ENCODE measurements at places on chromosomes 6 and 20. TPM values are rescaled to one million over a fixed set of nuclear protein-coding genes. Genes with fewer than 3 reads are reported as not detected.

CLVS2 gene
- not detected for total RNA-seq

KCNQ5 gene
- 5.1 TPM for total RNA-seq

ISM1 gene
- 2.3 TPM for total RNA-seq

SLC22A3 gene
- not detected for total RNA-seq

BCAS1 gene
- total RNA-seq: not detected

OR2J3 gene
- not detected for total RNA-seq

C6orf58 gene
- total RNA-seq: not detected

NQO2 gene
- total RNA-seq: 17.5 TPM

RIMS4 gene
- total RNA-seq: not detected

DNA sequence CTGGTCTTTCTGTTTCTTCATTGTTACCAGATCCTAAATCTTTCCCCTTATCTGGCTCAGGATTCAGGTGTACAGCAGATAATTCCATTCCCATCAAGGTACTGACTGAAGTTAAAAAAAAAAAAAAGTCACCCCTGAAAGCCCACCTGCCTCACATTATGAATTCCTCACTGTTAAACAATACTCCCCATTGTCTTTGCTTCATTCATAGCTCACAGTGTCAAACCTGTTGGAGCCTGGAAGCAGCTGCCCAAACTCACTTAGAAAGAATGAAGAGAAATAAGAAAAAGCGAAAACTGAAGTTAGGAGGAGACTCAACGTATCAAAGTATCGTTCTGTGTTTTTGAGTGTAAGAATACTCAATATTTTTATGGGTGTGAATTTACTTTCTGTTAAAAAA lies 1.8 kb upstream of the DCBLD1 start:
- peaks cover 18% of the 10 kb centered on the region for H3K4me1 ChIP-seq
- H3K4me3 ChIP-seq: no peak overlapping the region
- H3K27ac ChIP-seq: no peak overlapping the region
- no peaks in the 10 kb centered on the region for H3K36me3 ChIP-seq

GRCh38 chr6:109381747-109382575 lies at the start of gene CD164:
TSS of gene CD164 (minus strand) at chr6:109382467. CDS start at chr6:109382378, 89 bp downstream.
- H3K4me3 ChIP-seq: peak within 1 kb of the TSS; percentile 98
- no peaks in the 10 kb centered on the region for H3K27me3 ChIP-seq
- peaks cover 33% of the 10 kb centered on the region for H3K4me1 ChIP-seq
- peaks cover 33% of the 10 kb centered on the region for H3K36me3 ChIP-seq
- DNase-seq: peak; percentile 96

DNA sequence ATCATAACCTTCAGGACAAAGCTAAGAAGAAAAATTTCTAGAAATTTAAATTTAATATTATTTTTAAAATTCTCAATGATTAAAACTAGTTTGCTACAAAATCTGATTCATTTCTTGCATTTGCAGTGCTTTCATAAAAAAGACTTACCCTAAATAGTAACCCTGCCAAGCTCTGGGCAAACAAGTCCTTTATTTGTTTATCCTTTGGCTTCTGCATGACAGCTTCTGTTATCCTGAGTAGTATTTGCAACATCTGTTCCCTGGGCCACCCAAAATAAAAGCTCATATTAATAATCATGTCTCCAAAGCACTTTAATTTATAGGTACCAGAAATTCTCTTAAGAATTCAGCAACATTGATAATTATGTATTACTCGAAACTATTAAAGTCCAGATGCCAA lies 101.3 kb downstream of the RALGAPA2 start:
- DNase-seq: no peak
- no peak overlapping the region for H3K4me3 ChIP-seq
- no peaks in the 10 kb centered on the region for H3K27me3 ChIP-seq
- peaks cover 15% of the 10 kb centered on the region for H3K36me3 ChIP-seq
- H3K4me1 ChIP-seq: peaks cover 6% of the 10 kb centered on the region

DNA sequence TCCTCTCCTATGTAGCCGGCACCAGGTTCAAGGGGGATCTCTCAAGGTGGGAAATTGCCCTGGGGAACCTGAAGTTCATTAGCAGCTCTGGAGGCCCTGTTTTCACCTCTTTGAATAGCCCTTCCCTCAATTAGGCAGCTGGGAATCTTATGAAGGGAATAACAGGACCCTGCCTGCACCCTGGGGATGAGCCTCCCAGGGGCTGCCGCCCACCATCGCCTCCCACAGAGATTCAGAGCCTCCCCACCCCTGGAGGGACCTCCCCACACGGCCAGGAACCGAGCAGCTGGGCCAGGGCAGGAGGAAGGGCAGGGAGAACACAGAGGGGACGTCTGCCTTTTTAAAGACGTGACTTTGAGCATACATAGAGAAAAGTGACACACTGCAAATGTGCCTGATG lies 4.6 kb upstream of the EEF1A2 start:
- no peak overlapping the region for H3K4me3 ChIP-seq
- H3K36me3 ChIP-seq: no peaks in the 10 kb centered on the region
- H3K4me1 ChIP-seq: peaks cover 6% of the 10 kb centered on the region

- H3K4me3 ChIP-seq: no peak overlapping the region
- H3K4me1 ChIP-seq: no peaks in the 10 kb centered on the region
- no peak for DNase-seq
- H3K27me3 ChIP-seq: no peaks in the 10 kb centered on the region
Observed at GRCh38 chr20:36391456-36391855, 85.3 kb downstream of the DLGAP4 start.

DNA sequence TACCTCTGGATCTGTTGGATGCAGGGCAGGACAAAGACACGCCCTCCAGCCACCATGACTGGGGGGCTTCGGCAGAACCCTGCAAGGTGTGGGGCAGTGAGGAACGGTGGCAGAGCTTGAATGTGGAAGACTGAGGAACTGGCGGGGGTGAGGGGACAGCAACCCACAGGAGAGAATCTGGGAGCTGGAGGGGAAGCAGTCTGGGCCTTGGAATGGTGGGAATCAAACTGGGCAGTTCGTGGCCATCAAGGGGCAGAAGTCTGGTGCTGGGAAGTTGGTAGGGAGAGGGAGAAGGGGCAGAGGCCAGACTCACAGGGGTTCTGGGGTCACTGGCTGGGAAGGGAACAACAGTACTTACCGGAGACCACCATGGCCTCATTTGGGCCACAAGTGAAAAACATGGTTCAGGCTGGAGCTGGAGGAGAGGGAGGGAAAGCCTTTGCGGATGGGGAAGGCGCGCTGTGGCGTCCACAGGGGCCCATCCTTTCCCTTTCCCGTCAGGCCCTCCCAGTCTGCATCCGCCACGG lies 635 bp downstream of the FLOT1 start:
- no peak for DNase-seq
- H3K27ac ChIP-seq: peak overlapping the region; percentile 87
- H3K36me3 ChIP-seq: peaks cover 56% of the 10 kb centered on the region

DNA sequence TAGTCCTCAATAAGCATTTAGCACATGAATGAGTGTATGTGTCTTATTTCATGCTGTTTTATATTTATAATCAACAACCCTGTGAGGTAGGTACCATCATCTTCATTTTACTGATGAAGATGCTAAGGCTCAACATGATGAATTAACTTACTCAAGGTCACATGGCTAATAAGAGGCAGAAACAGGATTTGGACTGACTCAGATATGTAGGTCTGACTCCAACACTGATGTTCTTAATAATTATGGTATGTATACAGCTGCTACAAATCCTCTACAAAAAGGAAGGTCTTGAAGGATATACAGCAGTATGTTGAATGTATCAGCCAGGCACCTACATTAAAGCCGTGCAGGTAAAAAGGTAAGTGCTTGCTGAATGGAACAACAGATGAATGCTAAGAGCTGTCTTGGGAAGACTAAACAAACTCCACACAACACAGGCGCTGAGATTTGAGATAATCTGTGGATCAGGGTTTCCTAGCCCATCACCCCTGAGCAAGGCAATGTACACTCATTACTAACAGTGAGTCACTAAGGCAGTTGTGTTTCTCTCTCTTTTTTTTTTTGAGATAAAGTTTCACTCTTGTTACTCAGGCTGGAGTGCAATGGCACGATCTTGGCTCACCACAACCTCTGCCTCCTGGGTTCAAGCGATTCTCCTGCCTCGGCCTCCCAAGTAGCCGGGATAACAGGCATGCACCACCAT lies 31.9 kb downstream of the TTI1 start:
- H3K4me3 ChIP-seq: no peak overlapping the region
- no peak for DNase-seq
- no peaks in the 10 kb centered on the region for H3K27me3 ChIP-seq
- H3K27ac ChIP-seq: no peak overlapping the region
- H3K36me3 ChIP-seq: peaks cover 20% of the 10 kb centered on the region
- H3K4me1 ChIP-seq: no peaks in the 10 kb centered on the region

DNA sequence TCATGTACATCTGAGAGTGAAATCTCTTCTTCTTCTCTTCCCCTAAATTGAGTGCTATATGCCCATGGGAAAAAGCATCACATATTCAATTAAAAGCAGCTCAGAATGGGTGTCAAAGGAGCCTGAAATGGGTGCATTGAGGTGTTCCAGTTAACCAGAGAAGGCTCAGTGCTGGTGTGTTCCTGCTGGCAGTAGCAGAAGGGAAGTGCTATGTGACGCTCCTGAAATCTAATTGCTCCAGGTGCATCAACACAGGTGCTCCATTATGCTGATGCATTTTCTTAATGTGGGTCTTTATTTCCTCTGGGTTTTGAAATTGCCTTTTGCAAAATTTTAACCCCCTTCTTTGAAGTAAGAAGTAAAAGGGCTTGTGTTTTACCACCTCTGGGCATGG lies 17.9 kb downstream of the SLC22A2 start:
- no peaks in the 10 kb centered on the region for H3K36me3 ChIP-seq
- no peak for DNase-seq
- H3K4me3 ChIP-seq: no peak overlapping the region
- H3K27me3 ChIP-seq: peaks cover 8% of the 10 kb centered on the region

- H3K27ac ChIP-seq: no peak overlapping the region
- peaks cover 14% of the 10 kb centered on the region for H3K36me3 ChIP-seq
- no peak overlapping the region for H3K4me3 ChIP-seq
- DNase-seq: no peak
Observed at GRCh38 chr20:34717230-34718095, 13.3 kb downstream of the TP53INP2 start.

DNA sequence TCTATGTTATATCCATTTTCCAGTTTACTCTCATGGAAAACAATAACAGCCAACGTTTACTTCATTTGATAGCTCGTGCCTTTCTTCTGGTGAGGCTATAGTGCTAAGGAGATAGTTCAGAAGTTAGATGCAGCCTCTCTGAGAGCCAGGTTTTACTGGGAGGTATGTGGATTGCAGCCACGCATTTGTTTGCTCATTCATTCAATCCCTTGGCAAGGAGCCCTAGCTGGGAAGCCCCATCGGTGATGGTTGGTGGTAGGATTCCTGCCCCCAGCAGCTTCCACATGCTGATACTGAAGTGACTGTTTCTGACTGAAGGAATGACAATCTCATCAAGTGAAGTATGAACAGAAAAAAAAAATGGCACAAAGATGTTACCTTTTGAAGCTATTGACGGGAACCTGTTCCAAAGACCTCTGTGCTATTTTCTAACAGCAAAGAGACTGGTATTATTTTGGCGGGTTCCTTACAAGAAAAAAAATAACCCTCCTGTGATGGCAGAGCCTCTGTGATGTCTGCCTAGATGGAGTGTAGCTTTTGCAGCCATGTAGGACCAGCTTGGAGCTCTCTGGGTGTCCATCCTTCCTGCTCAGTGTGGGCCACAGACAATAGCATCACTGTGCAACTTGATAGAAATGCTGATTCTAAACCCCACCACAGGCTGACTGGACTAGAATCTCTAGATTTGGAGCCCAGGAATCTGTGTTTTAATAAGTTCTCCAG lies 30.6 kb downstream of the SNAP25 start:
- no peak overlapping the region for H3K4me3 ChIP-seq
- no peaks in the 10 kb centered on the region for H3K27me3 ChIP-seq

DNA sequence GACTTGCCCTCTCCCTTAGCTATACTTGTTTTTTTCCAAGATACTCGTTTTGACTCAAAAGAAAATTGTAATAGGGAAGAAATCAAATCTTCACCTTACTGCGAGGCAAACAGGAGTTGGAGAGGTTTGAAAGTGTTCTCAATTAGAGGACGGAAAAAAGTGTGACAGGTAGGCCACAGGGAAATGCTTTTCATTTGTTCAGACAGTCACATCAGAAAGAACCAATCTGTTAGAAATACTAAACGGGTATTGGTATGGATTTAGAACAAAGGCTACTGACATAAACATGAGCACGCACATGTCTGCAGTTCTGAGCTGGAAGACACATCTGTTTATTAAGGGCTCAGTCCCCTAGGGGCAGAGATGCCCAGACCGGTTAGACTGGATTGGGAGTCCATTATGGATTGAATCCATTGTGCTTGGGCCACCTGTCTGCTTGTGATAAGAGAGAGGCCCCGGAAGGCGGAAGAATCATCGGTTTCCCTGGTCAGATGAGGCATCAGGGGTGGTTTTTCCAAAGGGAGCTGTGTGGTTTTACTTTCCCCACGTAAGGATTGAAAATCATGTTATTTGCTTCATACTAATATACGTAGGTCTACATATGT lies 220.9 kb upstream of the MYLIP start:
- no peak overlapping the region for H3K4me3 ChIP-seq
- H3K4me1 ChIP-seq: peaks cover 7% of the 10 kb centered on the region
- H3K36me3 ChIP-seq: no peaks in the 10 kb centered on the region
- DNase-seq: no peak

- H3K4me3 ChIP-seq: no peak overlapping the region
- H3K36me3 ChIP-seq: no peaks in the 10 kb centered on the region
- H3K27ac ChIP-seq: no peak overlapping the region
- no peaks in the 10 kb centered on the region for H3K27me3 ChIP-seq
- DNase-seq: no peak
- H3K4me1 ChIP-seq: no peaks in the 10 kb centered on the region
Observed at GRCh38 chr20:56588996-56589395, 40.1 kb upstream of the TFAP2C start.

DNA sequence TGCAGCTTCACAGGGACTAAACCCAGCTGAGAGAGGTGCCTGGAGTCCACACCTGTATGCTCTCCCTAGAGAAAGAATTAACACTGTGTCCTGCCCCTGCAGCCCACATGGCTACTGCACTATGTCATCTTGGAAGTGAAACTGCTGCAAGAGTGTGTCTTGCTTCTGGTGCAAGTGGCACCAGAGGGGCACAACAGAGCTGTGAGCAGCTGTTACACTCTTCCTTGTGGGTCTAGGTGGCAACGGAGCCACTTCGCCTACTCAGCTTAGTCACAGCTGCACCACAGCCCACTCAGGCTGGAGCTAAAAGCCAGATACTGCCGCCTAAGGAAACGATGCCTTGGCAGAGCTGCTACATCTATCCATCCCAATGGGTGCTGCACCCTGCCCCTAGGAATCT lies 391.4 kb downstream of the COL12A1 start:
- H3K4me1 ChIP-seq: no peaks in the 10 kb centered on the region
- no peaks in the 10 kb centered on the region for H3K27me3 ChIP-seq
- no peaks in the 10 kb centered on the region for H3K36me3 ChIP-seq
- no peak for DNase-seq
- no peak overlapping the region for H3K27ac ChIP-seq

DNA sequence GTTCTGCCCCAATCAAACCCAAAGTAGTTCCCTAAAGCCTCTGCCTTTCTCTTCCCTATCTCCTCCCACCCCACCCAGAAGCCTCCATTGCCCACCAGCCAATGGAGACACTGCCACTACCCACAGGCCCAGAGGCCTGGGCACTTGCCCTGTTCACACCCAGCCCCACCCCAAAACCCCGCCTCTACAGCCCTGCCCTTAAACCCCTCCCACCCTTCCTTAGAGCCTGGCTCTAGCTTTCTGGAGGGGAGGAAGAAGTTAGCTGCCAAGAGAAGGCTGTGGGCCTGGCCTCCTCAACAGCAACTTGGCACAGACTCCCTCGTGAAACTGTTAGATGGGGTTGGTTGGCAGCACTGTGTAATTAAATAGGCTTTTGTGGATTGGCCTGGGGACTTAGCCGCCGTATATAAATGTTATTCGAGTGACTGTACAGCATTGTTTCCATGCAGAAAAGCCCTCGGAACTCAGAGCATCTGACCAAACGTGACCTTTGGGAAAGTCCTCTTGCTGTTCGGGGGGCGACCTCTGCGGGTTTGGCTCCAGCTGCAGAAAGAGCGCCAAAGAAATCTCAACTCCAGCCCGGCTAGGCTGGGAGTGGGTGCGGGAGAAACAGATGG lies 31.4 kb downstream of the COL11A2 start:
- peaks cover 5% of the 10 kb centered on the region for H3K27me3 ChIP-seq
- H3K36me3 ChIP-seq: no peaks in the 10 kb centered on the region
- H3K27ac ChIP-seq: peak overlapping the region; percentile 83
- H3K4me3 ChIP-seq: peak overlapping the region; percentile 88

All from activated naive CD8-positive, alpha-beta T cell treated with anti-CD3 and anti-CD28 coated beads, Interleukin-2, amount 10 ng/mL, durations not matched to agents 7 days and 5 days (primary cell).